Thoracic aorta endothelial cell (primary cell): ENCODE measurements at places on chromosomes 6 and 20. TPM values are rescaled to one million over a fixed set of nuclear protein-coding genes. Genes with fewer than 3 reads are reported as not detected.

Gene LY6G6F
- not detected in 2 replicates for total RNA-seq

Gene ADISSP
- total RNA-seq, result 29.0 and 33.6 TPM in 2 replicates

Gene HUS1B
- total RNA-seq, result 1.7 and 3.2 TPM in 2 replicates

Gene AVP
- not detected in 2 replicates for total RNA-seq

Gene PBOV1
- total RNA-seq, result not detected in 2 replicates

Gene CDSN
- not detected in 2 replicates for total RNA-seq

Gene ADGB
- not detected in 2 replicates for total RNA-seq

Gene MAP7
- 0.72 and 0.93 TPM in 2 replicates for total RNA-seq

Gene ZNF334
- total RNA-seq, result 0.13 and 0.14 TPM in 2 replicates

Gene ENPP3
- 0.13 TPM in 1 of 2 replicates, not detected in the other for total RNA-seq

Gene OR2H1
- total RNA-seq, result not detected in 2 replicates

Gene CGA
- total RNA-seq, result not detected in 2 replicates

Gene MACROD2
- 0.66 and 1.0 TPM in 2 replicates for total RNA-seq

Gene OVOL2
- total RNA-seq, result not detected in 2 replicates

Gene CPXM1
- 0.13 and 0.14 TPM in 2 replicates for total RNA-seq

Gene DYNLT2
- 1.4 and 2.5 TPM in 2 replicates for total RNA-seq

Gene FGD2
- not detected in 2 replicates for total RNA-seq

Gene MYH7B
- under 0.01 TPM in 1 of 2 replicates, not detected in the other for total RNA-seq

Gene ANGPT4
- total RNA-seq, result not detected in 2 replicates

Gene LY6G6C
- not detected in 2 replicates for total RNA-seq

Gene JPH2
- not detected in 2 replicates for total RNA-seq

Gene TPX2
- 120 and 177 TPM in 2 replicates for total RNA-seq

Gene NAPB
- total RNA-seq, result 13.1 and 15.4 TPM in 2 replicates

Gene OLIG3
- total RNA-seq, result not detected in 2 replicates

Gene SLA2
- total RNA-seq, result not detected in 2 replicates

Gene TSPO2
- total RNA-seq, result not detected in 2 replicates

Gene FAM209B
- total RNA-seq, result not detected in 2 replicates

Gene HLA-DRB1
- total RNA-seq, result 0.93 TPM in 1 of 2 replicates, not detected in the other

Gene TULP4
- 96.2 and 113 TPM in 2 replicates for total RNA-seq

Gene ULBP3
- total RNA-seq, result 19.4 and 24.5 TPM in 2 replicates

Gene SEMG1
- total RNA-seq, result not detected in 2 replicates

Gene HSPA1B
- total RNA-seq, result 26.1 and 97.3 TPM in 2 replicates

Gene NECAB3
- total RNA-seq, result 13.1 and 15.7 TPM in 2 replicates

Gene PLCB4
- 1.5 and 3.5 TPM in 2 replicates for total RNA-seq

Gene CFAP61
- total RNA-seq, result not detected in 2 replicates

Gene RUNX2
- total RNA-seq, result not detected in 2 replicates

Gene KHDC3L
- not detected in 2 replicates for total RNA-seq

Gene FAM83C
- not detected in 2 replicates for total RNA-seq

Gene CST4
- not detected in 2 replicates for total RNA-seq

Gene LTB
- 0.80 and 1.2 TPM in 2 replicates for total RNA-seq

Gene MPIG6B
- not detected in 2 replicates for total RNA-seq

Gene CCR6
- total RNA-seq, result not detected in 2 replicates

Gene NKX2-2
- not detected in 2 replicates for total RNA-seq

Gene CCN6
- total RNA-seq, result not detected in 2 replicates

Gene FAM162B
- total RNA-seq, result 0.13 and 0.36 TPM in 2 replicates

Gene CHMP4B
- 45.6 and 52.4 TPM in 2 replicates for total RNA-seq

Gene RPL10A
- 1,176 and 1,523 TPM in 2 replicates for total RNA-seq
